CD8-positive, alpha-beta memory T cell (primary cell): ENCODE measurements at places on chromosomes 3 and 15. TPM values are rescaled to one million over a fixed set of nuclear protein-coding genes. Genes with fewer than 3 reads are reported as not detected.

The IMPG2 gene
- 0.20 TPM for total RNA-seq

The SOX2 gene
- not detected for total RNA-seq

The CLDN16 gene
- total RNA-seq = not detected

The C3orf20 gene
- total RNA-seq = 0.18 TPM

The CACNA2D2 gene
- 0.73 TPM for total RNA-seq

The PIGZ gene
- 0.49 TPM for total RNA-seq

The RBMS3 gene
- total RNA-seq = 0.33 TPM

The GNB4 gene
- total RNA-seq = 1.9 TPM

The TTC21A gene
- total RNA-seq = 0.80 TPM

The BNC1 gene
- not detected for total RNA-seq

The TMEM212 gene
- total RNA-seq = not detected

The CLDN18 gene
- total RNA-seq = not detected

The IL17RD gene
- total RNA-seq = 0.04 TPM

The LYSMD2 gene
- 25.1 TPM for total RNA-seq

DNA sequence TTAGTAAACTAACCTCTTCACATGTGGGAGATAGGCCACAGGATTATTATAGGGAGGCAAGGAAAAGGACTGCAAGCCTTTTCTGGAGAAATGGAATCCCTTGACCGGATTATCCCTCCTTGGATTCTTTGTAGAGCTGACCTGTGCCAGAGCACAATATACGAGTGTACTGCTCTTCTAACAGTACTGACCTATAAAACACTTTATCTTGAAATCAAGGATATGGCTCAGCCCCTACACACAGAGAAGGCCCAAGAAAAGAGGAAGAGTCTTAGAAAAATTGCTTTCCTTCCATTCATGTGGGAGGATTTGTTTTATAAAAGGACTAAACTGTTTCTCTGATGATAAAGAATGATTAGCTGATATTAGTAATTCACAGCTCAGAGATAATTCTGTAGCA lies 42.2 kb downstream of the DMXL2 start:
- DNase-seq = no peak

GRCh38 chr3:62525281-62525680 lies 151.9 kb upstream of the FEZF2 start:
- no peak for DNase-seq

- no peak for DNase-seq
Measured at GRCh38 chr15:99051308-99051707, 43.7 kb upstream of the PGPEP1L start.

DNA sequence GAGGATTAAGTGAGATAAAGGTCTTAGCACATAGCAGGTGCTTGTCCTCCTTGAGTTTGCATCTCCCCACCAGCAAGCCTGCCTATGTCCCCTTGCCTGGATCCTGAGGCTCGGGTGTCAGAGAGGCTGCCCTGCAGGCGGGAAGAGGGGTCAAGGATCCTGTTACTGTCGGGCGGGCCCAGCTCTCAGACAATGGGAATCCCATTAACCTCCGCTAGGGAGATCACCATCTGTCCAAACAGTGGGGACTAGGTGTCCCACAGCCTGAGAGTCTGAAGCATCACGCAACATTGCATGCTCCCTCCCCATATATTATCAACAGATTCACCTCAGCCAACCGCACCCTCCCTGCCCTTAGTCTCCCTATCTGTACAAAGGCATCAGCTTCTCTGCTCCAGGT lies 151.4 kb downstream of the FBLN2 start:
- DNase-seq = no peak

GRCh38 chr15:68031404-68031803 lies 22.7 kb upstream of the PIAS1 start:
- DNase-seq = no peak

GRCh38 chr3:10982782-10983181 lies 9.8 kb upstream of the SLC6A1 start:
- DNase-seq = no peak

GRCh38 chr3:150723946-150724345 lies 20.2 kb upstream of the ERICH6 start:
- no peak for DNase-seq

DNA sequence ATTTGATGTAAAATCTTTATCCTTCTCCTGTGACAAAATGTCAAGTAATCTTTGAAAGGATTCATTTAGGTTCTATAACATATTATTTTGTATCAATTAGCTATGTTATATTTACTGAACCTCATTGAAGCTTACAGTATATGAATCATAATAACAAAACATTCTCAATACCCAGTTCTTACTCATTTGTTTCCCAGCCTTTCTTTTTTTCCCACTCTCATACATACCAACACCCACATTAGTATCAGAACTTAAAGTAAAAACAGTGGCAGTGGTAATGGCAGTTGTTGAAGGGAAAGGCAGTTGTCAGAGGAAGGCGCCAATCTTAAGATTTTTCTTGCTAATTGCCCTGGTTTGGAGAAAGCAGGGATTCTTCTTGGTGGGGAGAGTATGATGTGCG lies 33.2 kb upstream of the TRPC1 start:
- no peak for DNase-seq

GRCh38 chr15:40054855-40055575 lies 16.0 kb upstream of the SRP14 start:
- DNase-seq = no peak

GRCh38 chr3:26682406-26682805 lies 59.8 kb downstream of the LRRC3B start:
- no peak for DNase-seq

- no peak for DNase-seq
Measured at GRCh38 chr3:23232016-23232415, 28.9 kb downstream of the UBE2E2 start.

DNA sequence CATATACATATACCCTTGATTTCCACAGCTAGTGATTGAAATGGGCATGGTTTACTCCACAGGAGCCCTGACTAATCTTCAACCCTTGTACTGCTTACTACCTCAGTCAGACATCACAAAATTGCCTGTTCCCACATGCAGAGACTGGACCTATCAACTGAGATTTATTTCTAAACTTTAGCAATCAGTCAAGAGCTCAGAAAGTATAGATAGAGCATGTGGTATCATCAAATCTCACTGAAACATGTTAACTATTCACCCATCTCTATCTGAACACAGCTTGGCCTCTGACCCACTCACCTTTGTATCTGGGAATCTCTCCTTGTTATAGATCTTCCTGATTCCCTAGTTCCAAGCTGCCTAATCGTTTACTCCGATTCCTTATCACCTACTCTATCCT lies 14.6 kb downstream of the ADAM10 start:
- DNase-seq = no peak

GRCh38 chr3:94024385-94024784 lies 4.0 kb downstream of the STX19 start:
- DNase-seq = no peak

- peak; percentile 50 for DNase-seq
Measured at GRCh38 chr3:3798631-3799113, 559 bp upstream of the LRRN1 start.

DNA sequence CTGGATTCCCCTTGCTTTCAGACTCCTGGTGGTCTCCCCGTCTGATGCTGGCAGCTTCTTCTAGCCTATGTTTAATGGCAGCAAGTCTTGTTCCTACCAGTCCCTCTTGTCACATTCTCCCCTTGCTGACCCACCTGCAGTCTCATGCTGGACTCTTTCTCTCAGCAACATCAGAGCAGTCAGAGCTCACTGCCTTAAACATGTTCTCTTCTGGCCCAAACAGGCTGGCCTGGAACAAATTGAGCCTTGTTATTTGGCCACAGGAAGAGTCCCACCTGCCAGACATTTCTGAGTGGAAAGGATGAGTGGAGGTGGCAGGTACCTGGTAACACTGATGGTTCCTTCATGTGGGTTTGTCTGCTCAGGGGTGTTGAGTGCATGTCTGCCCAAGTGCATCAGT lies 59.2 kb upstream of the APEH start:
- no peak for DNase-seq

DNA sequence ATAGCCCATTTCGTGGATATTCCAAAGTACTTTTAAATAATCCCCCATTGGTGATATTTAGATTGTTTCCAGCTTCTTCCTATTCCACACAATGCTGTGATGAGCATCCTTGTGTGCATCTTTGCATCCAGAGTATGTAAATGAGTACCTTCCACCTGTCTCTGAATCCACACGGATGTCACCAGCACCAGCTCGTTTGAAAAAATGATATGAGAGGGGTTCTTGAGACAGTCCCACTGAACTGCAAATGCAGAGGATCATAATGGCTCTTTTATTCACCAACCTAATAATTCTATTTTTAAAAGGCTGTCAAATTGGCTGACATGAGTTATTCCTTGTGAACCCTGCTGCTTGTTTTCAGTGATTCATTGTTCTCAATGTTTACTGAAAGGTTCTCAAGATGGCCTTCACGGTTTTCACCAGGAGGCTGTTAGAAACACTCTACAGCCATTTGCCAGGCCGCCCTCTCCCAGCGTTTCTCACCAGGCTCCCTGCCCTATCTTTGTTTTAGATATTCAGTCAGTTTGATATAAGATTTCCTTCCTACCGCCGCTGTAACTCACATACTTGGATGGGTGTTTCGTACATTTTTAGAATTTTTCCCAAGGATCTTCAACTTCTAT lies 96.7 kb upstream of the PTPRG start:
- no peak for DNase-seq

DNA sequence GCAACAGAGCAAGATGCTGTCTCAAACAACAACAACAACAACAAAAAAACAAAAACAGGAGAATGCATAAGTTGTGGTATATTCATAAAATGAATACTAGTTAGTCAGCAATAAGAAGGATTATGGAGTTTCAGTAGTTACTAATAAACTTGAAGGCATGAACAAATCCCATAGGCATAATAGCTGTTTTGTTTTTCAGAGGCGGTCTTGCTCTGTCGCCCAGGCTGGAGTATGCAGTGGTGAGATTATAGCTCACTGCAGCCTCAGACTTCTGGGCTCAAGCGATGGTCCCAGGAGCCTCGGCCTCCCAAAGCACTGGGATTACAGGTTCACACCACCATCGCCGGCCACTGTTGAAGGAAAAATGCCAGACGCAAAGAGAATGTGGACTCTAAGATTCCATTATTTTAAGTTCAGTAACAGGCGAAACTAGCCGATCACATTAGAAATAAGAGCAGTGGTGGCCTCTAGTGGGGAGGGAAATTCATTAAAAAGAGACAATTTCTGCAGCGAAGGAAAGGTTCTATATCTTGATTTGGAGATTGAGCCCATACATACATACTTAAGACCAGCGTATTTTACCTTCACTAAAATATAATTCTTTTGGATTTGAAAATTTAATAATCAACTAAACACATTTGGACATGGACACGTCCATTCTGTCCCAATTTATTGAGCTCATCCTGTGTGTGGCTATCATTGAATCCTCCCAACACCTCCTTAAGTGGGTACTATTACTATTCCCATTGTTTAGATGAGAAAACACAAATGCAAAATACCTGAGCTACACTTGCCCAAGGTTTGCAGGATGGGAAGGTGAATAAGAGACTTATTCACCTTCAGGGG lies 27.4 kb upstream of the HDAC11 start:
- peak; percentile 64 for DNase-seq

DNA sequence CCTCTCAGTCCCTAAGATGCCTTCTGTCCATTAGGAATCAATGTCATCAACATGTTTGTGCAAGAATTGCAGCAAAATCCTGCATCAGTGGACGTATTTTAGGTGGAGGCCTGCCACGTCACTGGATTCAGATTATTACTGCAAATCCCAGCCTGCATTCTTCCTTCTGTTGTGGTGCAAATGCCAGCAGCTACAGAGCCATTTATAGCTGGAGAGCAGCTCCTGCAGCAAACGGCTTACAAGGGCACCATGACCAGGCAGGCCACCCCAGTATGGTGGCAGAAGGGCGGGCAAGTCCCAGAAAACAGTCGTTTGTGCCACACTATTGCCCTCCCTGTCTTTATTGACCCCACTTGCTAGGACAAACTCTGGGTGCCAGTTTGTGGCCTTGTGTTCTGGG lies 74.7 kb downstream of the SNRK start:
- DNase-seq = no peak

DNA sequence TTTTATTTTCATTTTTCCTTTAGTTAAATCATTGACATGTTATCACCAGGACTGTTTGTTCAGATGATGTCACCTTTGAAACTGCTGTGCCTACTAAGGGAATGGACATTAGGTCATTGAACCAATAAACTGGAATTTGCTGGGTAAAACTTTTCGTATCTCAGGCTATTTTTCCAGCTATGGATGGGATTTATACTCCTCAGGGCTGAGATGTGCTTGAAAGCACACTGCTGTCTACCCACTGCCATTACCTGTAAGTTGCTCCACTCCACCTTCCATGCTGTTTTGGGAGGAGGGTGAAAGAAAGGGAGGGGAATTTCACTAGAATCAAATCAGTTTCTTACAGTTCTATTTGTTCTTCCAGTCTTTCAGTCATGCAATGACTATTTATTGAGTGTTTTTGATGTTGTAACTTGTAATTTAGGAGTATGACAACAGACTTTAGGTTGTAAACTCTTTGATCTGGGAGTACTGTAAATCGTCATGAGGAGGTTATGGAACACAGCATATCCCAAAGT lies 11.3 kb downstream of the EHD4 start:
- DNase-seq = no peak

- no peak for DNase-seq
Measured at GRCh38 chr3:66362541-66362941, 138.3 kb downstream of the LRIG1 start.

DNA sequence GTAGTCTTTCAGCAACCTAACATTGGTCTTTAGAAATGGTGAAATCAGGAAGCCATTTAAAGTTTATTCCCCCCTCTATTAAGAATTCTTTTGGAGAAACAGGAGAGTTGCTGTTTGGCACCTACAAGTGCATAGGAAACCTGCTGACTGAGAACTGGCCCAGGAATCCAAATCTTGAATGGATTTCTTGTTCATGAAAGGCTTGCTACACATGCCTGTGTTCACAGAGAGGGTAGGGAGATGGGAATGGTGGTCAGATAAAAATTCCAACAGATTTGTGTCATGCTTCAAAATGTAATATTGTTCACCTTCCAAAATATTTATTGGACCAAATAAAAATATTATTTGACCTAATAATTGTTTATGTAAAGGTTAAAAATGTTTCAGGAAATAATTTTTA lies 24.2 kb upstream of the ZPLD1 start:
- no peak for DNase-seq

- no peak for DNase-seq
Measured at GRCh38 chr3:56076746-56077145, 391.5 kb downstream of the ERC2 start.

GRCh38 chr3:122513386-122514122 lies 1.2 kb downstream of the KPNA1 start:
- DNase-seq = no peak
